ENCODE measurements at places on chromosomes 6 and 20. TPM values are rescaled to one million over a fixed set of nuclear protein-coding genes. Genes with fewer than 3 reads are reported as not detected.

NRSN1 gene
- total RNA-seq: not detected

HSPA1B gene
- total RNA-seq: 227 TPM

WFDC10B gene
- total RNA-seq: not detected

TBCC gene
- total RNA-seq: 28.7 TPM

ULBP2 gene
- 0.78 TPM for total RNA-seq

GRM1 gene
- not detected for total RNA-seq

SDC4 gene
- total RNA-seq: 8.7 TPM

VSX1 gene
- total RNA-seq: not detected

CRISP3 gene
- 0.31 TPM for total RNA-seq

CEP43 gene
- total RNA-seq: 36.5 TPM

PRL gene
- total RNA-seq: not detected

TP53TG5 gene
- total RNA-seq: not detected

RIPPLY2 gene
- not detected for total RNA-seq

TOX2 gene
- total RNA-seq: not detected

DNA sequence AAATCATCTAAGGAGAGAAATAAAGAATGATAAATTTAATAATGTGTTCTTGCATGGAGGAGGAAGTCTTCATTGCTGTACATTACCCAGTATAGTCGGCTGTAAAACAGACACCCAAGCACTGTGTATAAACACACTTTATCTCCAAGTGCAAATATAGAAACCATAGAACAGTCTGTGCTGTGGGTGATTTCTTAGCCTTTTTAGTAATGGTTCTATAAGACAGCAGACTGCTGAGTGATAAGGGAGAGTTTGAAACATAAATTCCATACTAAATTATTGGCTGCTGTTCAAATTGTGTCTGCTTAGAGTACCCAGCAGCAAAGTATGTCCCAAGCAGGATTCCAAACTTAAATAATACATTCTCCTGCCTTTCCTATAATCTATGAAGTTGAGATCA, 4.6 kb downstream of the FILIP1 start:
- H3K4me3 ChIP-seq: no peak overlapping the region
- no peak for DNase-seq
- H3K36me3 ChIP-seq: no peaks in the 10 kb centered on the region
- H3K27me3 ChIP-seq: no peaks in the 10 kb centered on the region
- no peak overlapping the region for H3K27ac ChIP-seq

DNA sequence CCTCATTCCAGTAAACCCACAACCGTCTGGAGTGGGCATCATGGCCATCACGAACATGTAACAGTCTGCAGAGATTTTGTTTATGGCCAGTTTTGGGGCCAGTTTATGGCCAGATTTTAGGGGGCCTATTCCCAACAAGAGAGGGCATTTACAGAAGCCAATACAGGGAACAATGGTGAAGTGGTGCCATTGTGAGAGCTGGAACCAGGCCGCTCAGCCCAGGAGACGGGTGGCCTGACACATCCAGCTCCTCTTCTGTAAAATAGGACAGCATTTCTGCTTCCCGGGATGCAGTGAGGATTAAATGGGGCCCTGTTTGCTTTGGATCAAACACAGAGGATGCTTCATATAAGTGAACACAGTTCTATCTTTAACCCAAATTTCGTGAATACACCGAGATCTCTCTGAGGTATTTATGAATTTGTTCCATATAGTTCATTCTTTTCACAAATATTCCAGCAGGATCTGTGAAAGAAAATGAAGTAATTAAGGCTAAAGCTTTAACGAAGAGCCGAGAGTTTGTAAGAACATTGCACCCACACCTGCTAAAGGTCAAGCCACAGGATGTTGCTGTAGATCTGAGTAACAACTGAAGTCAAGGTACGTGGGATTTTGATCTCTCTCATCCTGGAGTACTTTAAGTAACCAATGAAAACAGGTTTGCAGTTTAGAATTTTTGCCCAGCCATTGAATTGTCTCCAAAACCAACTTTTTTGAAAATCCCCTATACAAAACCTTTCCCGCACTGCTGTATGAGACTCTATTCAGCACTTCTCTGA, 14.5 kb upstream of the SIRPG start:
- no peak overlapping the region for H3K4me3 ChIP-seq
- no peaks in the 10 kb centered on the region for H3K4me1 ChIP-seq
- H3K36me3 ChIP-seq: no peaks in the 10 kb centered on the region
- no peak for DNase-seq

DNA sequence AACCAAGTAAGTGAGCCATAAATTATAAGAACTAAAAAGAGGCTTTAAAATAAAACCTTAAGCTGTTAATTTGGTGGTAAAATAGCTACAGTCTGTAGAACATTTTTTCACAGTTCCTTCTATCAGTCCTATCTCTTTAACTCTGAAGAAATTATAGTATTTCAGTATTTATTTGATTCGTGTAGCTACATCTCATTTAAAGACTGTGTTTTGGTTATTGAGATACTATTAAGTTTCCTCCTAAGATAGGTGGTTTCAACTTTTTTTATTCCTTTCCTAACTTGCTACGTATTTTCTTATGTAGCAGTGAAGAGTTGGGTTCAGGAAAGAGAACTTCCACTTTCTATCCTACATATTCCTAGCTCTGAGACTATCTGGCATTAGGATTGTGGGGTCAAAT, 97.2 kb downstream of the CD2AP start:
- peaks cover 64% of the 10 kb centered on the region for H3K36me3 ChIP-seq
- DNase-seq: no peak
- H3K4me1 ChIP-seq: no peaks in the 10 kb centered on the region
- no peaks in the 10 kb centered on the region for H3K27me3 ChIP-seq
- H3K27ac ChIP-seq: no peak overlapping the region
- H3K4me3 ChIP-seq: no peak overlapping the region

DNA sequence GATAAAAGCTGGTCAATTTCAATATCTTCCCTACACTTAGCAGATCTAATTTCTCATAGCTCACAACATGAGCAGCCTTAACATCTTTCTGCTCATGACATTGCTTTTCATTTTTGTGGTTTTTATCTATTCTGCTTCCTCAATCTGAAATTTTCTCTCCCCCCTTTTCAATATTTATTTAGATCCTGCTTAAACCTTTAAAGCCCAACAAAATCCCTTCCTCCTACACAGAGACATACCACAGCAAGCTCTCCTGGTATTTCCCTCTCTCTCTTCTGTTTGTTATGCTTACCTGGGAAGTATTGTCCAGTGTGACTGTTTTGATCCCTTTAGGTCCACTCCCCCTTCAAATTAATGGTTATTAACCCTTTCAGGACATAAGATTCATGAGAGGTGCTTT, 582.5 kb downstream of the RFPL4B start:
- H3K4me3 ChIP-seq: no peak overlapping the region
- H3K27me3 ChIP-seq: no peaks in the 10 kb centered on the region
- H3K36me3 ChIP-seq: no peaks in the 10 kb centered on the region

GRCh38 chr20:47854687-47855212, 69.5 kb upstream of the SULF2 start:
- H3K27ac ChIP-seq: no peak overlapping the region
- H3K36me3 ChIP-seq: no peaks in the 10 kb centered on the region
- H3K4me1 ChIP-seq: no peaks in the 10 kb centered on the region
- DNase-seq: peak; percentile 43

- H3K27me3 ChIP-seq: no peaks in the 10 kb centered on the region
- no peak overlapping the region for H3K4me3 ChIP-seq
- H3K36me3 ChIP-seq: peaks cover 89% of the 10 kb centered on the region
- H3K4me1 ChIP-seq: no peaks in the 10 kb centered on the region
- H3K27ac ChIP-seq: no peak overlapping the region
- DNase-seq: no peak
Observed at GRCh38 chr6:30707281-30707850, 9.7 kb downstream of the MDC1 start.

DNA sequence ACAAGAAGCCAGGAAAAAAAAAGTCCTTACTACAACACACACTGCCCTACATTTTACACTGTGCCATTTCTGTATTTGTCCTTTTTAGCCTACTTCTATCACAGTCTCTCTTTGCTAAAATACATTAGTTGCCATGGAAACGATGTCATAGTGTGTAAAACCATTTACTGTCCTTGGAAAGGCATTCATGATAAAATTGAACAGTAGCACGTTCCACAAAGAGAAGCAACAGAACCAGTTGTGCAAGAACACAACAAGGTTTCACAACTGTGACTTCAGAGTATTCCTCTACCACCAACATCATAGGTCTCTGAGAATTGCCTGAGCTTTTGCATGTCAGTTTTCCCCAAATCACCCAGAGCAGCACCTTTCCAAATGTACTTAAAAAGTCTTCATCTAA, 20.5 kb downstream of the FYN start:
- no peaks in the 10 kb centered on the region for H3K36me3 ChIP-seq
- no peak overlapping the region for H3K4me3 ChIP-seq
- DNase-seq: no peak

DNA sequence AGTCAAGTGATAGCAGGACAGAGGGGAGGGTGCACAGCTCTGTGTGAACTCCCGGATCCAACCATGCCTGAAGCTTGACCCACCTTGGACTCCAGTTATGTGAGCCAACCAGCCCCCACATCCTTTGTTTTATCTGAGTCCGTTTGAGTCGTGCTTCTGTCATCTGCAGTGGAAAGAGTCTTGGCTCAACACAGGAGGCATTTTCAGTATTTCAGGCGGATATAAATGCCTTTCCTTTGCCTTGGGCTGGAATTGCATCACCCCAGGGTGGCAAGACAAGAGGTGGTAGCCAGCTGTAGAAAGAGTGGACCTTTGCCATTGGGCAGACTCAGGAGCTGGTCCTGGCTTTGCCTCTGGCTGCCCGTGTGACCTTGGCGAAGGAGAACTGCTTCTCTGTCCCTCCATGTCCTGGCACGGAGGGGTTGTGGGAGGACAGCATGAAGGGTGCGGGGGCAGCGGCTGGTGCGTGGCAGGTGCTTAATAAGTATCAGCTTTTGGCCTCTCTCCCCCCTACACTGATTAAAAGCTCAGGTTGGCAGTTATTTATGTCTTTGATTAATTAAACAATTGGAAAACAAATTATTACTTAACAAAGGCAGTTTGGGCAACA, 42.6 kb upstream of the APCDD1L start:
- H3K27ac ChIP-seq: no peak overlapping the region
- H3K36me3 ChIP-seq: no peaks in the 10 kb centered on the region
- DNase-seq: no peak
- H3K27me3 ChIP-seq: peaks cover 8% of the 10 kb centered on the region

DNA sequence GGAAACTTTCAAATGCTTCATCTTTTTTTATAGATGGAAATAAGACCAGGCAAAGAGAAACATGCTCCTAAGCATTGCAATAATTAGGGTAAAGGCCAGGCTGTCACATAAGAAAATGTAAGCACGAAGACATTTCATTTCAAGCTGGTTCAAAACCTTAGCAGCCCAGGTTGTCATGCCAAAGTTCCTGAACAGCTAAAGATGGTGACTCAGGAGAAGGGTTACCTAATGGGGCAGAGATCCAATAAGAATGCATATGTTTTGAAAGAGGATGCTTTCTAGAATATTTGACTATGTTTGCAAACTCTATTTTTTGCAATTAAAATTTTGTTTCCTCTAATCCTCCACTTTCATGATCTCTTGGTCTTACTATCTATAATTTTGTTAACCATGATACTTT, 65.6 kb upstream of the PHACTR2 start:
- no peak overlapping the region for H3K4me3 ChIP-seq
- H3K4me1 ChIP-seq: no peaks in the 10 kb centered on the region
- H3K36me3 ChIP-seq: no peaks in the 10 kb centered on the region
- DNase-seq: no peak
- H3K27ac ChIP-seq: no peak overlapping the region
- peaks cover 5% of the 10 kb centered on the region for H3K27me3 ChIP-seq

- no peak for DNase-seq
- H3K4me3 ChIP-seq: no peak overlapping the region
- no peaks in the 10 kb centered on the region for H3K4me1 ChIP-seq
- H3K36me3 ChIP-seq: no peaks in the 10 kb centered on the region
Observed at GRCh38 chr6:116190550-116190949, 63.3 kb downstream of the TSPYL4 start.

- DNase-seq: no peak
- no peaks in the 10 kb centered on the region for H3K4me1 ChIP-seq
- H3K27ac ChIP-seq: no peak overlapping the region
- H3K4me3 ChIP-seq: no peak overlapping the region
- peaks cover 5% of the 10 kb centered on the region for H3K27me3 ChIP-seq
Observed at GRCh38 chr6:53581856-53582255, 37.0 kb upstream of the GCLC start.

- H3K27me3 ChIP-seq: no peaks in the 10 kb centered on the region
- no peaks in the 10 kb centered on the region for H3K36me3 ChIP-seq
- H3K4me3 ChIP-seq: no peak overlapping the region
- H3K27ac ChIP-seq: no peak overlapping the region
Observed at GRCh38 chr6:2820415-2820814, 21.2 kb downstream of the SERPINB1 start.

GRCh38 chr20:23146181-23146580, 60.1 kb upstream of the CD93 start:
- peak overlapping the region; percentile 99 for H3K27ac ChIP-seq
- H3K36me3 ChIP-seq: no peaks in the 10 kb centered on the region
- DNase-seq: no peak

GRCh38 chr6:8030920-8031319, 33.3 kb downstream of the BLOC1S5 start:
- peaks cover 15% of the 10 kb centered on the region for H3K4me1 ChIP-seq
- no peak overlapping the region for H3K27ac ChIP-seq
- H3K36me3 ChIP-seq: peaks cover 5% of the 10 kb centered on the region
- no peak for DNase-seq
- no peak overlapping the region for H3K4me3 ChIP-seq

GRCh38 chr6:168920289-168920688, 333.4 kb downstream of the THBS2 start:
- H3K4me1 ChIP-seq: no peaks in the 10 kb centered on the region
- H3K27me3 ChIP-seq: peaks cover 24% of the 10 kb centered on the region
- no peak overlapping the region for H3K4me3 ChIP-seq
- H3K27ac ChIP-seq: no peak overlapping the region

DNA sequence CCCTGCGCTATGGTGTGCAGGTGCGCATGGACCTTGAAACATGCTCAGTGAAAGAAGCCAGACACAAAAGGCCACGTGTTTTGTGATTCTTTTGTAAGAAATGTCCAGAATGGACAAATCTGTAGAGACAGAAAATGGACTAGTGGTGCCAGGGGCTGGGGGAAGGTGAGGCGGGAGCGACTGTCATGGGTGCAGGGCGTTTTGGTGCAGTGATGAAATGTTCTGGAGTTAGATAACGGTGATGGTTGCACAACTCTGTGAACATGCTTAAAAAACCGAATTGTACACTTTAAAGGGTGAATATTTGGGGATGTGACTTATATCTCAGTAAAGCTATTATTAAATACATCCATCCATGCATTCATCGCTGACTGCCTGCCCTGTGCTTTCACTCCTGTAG, 31.7 kb upstream of the NTSR1 start:
- H3K4me1 ChIP-seq: no peaks in the 10 kb centered on the region
- no peak for DNase-seq
- H3K4me3 ChIP-seq: no peak overlapping the region
